Stimulated activated CD8-positive, alpha-beta memory T cell treated with anti-CD3 and anti-CD28 coated beads, Interleukin-15, amount 100 ng/mL, for 1 hour (primary cell): ENCODE measurements at places on chromosomes 6 and 20.

- no peak for DNase-seq
These were observed 6.6 kb downstream of the CCDC167 start for GRCh38 chr6:37492991-37493660.

- no peak for DNase-seq
These were observed 169.8 kb downstream of the PTPRK start for GRCh38 chr6:128350416-128351254.

DNA sequence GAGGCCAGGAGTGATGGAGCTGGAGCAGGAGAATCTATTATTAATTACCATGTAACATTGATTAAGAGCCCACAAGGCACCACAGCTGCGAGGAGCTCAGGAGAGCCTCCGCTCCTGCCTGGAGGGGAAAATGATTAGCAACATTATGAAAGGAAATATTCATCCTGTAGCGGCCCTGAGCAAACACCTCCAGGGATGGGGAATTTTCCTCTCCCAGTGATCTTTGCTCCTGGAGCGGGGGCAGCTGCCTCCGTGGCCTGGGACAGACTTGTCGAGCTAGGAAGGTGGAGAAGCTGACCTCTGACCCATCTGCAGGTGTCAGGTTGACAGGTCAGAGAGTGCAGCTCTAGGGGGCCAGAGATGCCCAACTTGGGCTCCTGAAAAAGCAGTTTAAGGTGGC is 40.1 kb upstream of the SIRPA start:
- no peak for DNase-seq

DNA sequence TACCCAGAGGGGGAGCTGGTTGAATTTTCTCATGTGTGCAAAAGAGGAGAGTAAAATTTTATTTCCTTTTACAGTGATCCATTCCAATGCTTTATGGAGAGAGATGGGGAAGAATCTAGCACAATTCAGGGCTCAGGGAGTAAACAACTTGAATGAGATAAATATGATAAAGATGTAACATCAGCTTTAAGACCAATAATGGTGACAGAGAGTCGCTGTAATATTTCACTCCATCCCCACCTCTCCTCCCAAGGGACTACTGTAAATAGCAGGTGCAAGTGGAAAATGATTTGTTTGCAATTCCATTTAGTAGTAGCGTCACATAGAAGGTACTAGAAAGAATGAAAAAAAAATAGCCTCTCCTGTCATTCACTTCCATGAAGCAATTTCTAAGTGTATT is 4.8 kb downstream of the CRISP3 start:
- DNase-seq: no peak

DNA sequence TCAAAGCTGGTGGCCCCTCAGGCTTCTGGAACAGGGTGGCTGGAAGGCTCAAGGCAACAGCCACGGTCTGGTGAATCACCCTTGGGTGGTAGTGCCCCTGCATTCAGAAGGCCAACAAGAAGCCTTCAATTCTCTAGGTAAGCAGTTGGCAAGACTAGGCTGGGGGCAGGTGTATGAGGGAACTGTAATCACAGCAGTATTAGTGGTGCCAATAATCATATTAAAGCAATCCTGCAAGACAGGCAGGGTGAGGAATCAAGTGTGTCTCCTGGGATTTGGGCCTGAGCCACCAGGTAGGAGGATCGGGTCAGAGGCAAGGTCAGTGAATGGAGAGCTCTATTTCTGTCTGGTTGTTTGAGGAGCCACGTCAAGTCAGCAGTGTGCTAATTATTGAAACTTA is 24.9 kb upstream of the SCUBE3 start:
- no peak for DNase-seq

- no peak for DNase-seq
These were observed 15.2 kb downstream of the PGBD1 start for GRCh38 chr6:28296520-28297060.

DNA sequence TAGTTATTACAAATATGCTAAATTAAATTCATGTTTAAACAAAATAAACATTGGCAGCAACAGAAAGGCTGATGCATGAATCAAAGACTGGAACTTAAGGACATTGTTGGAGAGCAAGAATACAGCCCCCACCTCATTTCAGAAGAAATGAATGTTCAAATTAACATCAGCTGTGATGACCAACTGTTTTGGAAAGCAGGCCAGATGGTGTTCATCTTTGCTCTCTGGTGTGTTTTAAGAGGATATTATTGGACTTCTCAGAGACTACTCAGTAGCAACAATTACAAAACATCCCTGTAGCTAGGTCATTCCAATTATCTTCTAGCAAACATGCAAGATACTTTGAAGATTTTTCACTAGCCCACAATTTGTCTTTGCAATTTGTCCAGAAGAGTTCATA is 118.6 kb upstream of the DOK5 start:
- no peak for DNase-seq

DNA sequence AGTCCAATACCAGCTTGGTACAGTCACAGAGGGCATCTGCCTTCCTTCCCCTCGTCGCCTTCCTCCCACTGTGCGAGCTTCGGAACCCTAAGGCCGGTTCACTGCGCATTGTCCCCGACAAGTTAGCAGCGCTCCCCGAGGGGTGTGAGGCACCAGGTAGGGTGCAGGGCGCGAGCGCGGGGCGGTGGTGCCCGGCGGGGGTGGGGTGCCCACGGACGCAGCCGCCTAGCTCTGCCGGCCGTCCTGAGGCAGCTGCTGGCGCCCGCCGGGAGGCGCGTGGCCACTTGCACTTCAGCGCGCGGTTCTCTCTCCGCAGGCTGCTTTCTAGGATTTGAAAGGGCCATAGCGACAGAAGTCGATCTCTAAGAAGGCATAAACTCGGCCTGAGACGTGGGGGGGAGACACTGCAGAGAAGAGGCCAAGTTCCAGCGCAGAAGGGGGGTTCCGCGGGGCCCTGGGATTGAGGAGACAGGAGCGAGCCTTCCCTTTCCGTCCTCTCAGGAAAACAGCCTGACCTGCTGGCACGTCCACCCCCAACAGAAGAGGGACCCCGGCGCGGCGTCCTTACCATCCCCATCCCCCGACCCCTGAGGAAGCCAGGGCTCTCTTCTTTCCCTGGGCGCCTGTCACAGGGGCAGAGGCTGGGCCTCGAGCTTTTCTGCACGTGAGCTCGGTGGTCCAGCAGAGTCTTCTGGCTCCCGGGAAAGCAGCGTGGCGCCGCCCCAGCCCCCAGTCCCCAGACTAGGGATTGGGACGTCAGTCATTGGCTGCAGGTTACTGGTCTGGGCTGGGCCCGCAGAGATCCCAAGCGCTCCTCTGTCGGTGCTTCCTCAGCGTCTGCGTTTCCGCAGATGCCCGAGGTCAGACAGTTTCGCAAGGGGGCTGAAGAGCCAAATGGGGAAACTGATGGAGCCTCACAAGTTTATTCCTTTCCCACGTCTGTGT is 15.6 kb upstream of the PRDM13 start:
- no peak for DNase-seq

DNA sequence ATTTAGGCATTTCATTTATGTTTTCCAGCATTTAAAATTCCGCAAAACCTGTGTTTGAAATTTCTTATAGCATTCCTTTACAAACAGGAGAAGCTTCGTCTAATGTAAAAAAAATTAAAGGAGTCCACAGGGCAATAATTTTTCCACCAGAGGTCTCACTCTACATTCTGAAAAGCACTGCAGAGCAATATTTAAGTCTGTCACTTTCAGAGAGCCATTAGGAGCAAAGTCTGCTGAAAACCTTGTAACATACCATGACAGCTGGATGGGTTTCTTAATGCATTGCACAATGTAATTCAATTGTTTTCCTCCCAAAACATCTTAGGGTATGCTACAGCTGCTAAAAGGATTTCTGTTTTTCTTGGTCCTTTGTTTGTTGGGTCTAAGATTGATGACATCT is 18.0 kb downstream of the BAG2 start:
- DNase-seq: no peak

DNA sequence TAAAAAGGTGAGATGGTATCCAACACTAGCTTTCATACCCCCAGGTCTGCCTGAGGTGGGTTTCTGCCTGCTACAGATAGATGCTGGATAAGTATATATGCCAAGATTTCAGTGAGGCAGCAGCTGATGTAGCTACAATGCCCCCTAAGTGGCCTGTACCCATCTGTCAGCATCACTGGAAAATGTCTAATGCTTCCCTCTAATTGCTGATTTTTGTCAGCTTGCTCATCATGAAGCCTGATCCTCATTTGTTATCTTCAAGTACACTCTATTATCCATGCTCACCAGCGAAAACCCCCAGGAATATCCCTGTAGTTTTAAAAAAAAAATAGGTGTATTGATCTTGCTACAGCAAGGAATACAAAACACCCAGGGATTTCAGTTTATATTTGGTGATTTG is 32.2 kb downstream of the OPRM1 start:
- DNase-seq: no peak

GRCh38 chr20:5753814-5754213 is 3.6 kb downstream of the SHLD1 start:
- DNase-seq: no peak

GRCh38 chr20:6700563-6701329 is 66.7 kb upstream of the BMP2 start:
- no peak for DNase-seq

- DNase-seq: no peak
These were observed 455.0 kb upstream of the SOX4 start for GRCh38 chr6:21138336-21139069.

DNA sequence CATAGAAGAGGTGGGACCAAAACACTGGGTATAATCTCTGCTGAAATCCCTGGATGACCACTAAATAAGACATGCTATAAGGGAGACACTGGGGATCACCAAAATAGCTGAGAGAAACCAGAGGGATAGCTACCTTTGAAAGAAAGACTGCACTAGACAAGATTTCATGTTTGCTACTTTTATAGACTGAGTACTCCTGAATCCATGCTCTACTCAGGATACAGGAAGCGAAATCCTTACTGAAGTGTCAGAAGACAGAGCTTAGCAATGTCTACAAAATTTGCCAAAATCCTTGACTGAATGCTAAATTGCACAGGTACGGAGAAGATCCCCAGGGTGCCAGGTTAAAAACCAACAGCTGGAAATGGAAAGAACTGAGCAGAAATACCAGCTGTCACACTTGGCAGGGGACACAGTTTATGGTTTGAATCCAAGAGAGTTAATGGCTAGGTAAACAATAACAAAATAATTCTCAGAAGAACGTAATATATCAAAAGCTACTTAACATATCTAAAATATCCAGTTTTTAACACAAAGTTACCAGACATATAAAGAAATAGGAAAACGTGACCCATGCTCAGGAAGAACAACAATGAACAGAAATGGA is 125.4 kb downstream of the MAN1A1 start:
- DNase-seq: no peak

GRCh38 chr6:154276810-154277628 is 79.6 kb downstream of the IPCEF1 start:
- no peak for DNase-seq

DNA sequence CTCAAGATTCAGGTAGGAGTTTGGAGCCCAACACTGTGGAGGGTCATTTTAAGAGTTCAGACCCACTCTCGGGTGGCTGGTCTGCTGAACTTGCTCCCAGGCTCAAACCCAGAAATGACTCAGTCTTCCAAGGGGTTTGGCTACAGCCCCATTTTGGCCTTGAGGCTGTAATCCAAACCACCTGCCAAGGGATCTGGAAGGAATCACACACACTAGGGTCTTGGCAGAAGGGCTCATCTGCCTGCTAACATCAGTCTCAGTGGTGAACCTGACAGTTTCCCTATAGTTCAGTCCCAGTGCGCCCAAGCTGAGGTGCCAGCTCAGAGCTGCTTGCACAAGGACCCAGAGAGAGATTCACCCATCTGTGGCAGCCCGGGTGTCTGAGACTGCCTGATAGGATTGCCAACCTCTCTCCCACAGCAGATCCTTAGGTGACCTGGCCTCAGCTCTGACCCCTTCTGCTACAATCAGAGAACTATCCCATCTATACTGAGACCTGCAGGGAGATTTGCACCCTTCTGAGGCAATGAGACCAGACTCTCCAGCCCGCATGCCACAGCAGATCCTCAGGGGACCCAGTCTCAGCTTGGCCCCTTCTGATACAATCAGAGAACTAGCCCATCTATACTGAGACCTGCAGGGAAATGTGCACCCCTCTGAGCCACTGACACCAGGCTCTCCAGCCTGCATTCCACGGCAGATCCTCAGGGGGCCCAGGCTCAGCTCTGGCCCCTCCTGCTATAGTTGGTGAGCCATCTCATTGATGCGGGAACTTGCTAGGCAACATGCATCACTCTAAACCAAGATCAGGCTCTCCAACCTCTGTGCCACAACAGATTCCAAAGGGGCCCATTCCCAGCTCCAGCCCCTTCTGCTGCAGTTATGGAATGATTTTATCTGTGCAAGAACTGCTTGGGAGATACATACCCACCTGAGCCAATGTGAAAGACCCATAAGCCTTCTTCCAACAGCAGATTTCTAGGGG is 48.2 kb downstream of the THBS2 start:
- no peak for DNase-seq

DNA sequence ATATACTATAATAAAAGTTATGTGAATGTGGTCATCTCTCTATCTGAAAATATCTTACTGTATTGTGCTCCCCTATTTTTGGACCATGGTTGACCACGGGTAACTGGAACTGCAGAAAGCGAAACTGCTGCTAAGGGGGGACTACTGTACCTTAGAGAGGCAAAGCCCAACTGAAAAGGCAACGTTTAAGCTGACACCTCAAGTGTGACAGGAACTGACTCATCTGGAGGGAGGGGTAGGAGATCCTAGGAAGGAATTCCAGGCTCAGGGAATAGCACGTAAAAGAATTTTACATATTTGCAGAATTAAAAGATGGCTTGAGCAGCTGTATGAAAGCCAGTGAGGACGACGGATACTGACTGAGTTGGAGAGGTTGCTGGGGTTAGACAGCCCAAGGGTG is 34.8 kb downstream of the ELOVL2 start:
- no peak for DNase-seq

DNA sequence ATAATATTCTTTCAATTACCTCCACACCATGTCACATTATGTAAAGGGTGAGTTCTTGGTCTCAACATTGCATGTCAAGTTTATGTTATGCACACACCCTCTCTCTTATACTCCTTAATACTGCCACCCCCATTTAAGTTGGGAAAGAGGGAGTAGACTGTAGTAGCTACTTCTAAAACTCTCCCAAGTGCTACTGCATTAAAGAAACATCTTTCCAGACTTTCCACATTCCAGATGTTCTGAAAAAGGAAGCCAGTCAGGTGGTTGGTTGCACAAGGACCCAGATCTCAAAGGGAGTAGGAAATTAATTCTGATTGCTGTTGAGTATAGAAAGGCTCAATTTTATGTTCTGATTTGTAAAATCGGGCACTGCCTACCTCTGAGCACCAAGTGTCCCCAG is 419.5 kb downstream of the CD83 start:
- DNase-seq: no peak
